Frontal cortex (tissue), 4 donors: ENCODE measurements at places on chromosomes 2 and 18. TPM values are rescaled to one million over a fixed set of nuclear protein-coding genes. Genes with fewer than 3 reads are reported as not detected.

Gene LAMA1
- 12.2 TPM for total RNA-seq

DNA sequence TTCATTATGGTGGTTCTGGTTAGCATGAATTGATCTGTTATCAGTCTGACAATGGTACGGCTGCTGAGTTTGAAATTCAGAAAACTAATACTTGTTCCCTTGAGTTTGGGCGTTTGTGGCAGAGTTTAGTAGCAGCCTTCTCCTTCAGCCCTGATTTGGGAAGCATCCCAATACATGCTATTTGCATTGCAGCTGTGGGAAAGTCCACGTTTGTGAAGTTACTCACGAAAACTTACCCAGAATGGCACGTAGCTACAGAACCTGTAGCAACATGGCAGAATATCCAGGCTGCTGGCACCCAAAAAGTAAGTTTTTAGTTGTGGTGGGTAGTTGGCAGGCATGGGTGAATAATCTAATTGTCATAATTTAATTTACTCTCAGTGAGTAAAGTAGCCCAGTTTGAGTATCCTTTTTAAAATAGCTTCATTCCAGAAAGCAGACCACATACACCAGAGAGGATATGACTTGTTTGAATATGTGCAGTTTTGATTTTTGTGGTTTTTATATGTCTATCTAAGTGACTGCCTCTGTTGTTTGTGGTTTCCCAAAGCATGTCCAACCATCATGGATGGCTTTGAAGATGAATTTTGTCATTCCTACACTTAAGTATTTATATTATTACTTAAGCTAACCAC lies 12.2 kb downstream of the DGUOK start:
- no peak for DNase-seq

DNA sequence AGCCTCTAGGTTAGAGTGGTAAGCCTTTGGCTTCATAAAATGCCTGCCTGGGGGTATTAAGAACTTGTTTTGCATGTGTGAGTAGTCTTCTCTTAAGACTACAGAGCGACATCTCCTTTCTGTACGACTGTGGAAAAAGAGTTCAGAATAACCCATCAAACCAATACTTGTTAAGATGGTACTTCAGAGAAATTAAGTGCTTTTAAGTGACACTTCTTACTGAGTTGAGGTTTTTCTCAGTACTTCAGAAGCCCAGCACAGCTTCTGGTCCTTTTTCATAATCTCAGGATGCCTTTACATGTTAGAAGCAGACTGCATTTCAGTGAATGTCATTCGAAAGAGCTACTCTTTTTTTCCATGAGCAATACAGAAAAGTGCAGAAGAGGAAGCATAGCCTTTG lies 10.8 kb downstream of the XRCC5 start:
- no peak for DNase-seq

- no peak for DNase-seq
Measured at GRCh38 chr18:8734496-8734895, 29.1 kb downstream of the MTCL1 start.

- no peak for DNase-seq
Measured at GRCh38 chr2:68426848-68427579, 40.1 kb downstream of the FBXO48 start.

DNA sequence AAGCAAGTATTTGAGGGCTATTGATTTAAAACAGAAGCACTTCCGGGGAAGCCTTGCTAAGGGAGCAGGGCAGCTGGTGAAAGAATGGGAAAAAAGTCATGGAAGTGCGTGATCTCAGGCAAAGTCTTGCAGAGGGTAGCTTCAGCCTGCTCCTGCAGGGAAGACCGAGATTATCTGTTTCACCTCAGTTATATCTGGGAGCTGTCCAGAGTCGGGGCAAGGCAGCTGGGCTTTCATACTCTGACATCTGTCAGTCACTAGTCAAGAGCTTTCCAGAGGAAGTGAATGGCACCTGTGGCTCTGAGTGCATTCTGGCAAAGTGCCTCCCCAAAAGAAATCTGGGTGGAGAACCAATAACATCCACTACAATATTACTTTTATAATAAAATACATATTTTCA lies 8.7 kb downstream of the NXPH2 start:
- DNase-seq = no peak

Gene KCNK3
- 4.1 TPM for total RNA-seq

- no peak for DNase-seq
Measured at GRCh38 chr2:149858216-149858615, 270.6 kb upstream of the MMADHC start.

GRCh38 chr2:142339261-142339660 lies 208.4 kb upstream of the LRP1B start:
- DNase-seq = no peak

DNA sequence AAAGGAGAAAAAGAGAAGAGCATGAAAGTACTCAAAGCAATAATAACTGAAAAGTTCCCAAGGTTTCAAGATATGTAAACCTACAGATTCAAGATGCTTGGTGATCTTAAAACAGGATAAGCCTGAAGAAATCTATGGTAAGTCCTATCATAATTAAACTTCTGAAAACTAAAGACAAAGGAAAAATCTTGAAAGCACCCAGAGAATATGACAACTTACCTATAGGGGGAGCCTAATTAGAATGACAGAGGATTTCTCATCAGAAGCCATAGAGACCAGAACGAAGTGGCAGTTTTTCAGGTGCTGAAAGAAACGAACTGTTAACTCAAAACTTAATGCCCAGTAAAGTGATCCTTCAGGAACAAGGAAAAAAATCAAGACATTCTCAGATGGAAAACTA lies 59.7 kb downstream of the XDH start:
- DNase-seq = no peak

- no peak for DNase-seq
Measured at GRCh38 chr2:200345975-200346374, 39.5 kb downstream of the SPATS2L start.

- no peak for DNase-seq
Measured at GRCh38 chr2:97716695-97717612, 3.6 kb downstream of the ZAP70 start.

DNA sequence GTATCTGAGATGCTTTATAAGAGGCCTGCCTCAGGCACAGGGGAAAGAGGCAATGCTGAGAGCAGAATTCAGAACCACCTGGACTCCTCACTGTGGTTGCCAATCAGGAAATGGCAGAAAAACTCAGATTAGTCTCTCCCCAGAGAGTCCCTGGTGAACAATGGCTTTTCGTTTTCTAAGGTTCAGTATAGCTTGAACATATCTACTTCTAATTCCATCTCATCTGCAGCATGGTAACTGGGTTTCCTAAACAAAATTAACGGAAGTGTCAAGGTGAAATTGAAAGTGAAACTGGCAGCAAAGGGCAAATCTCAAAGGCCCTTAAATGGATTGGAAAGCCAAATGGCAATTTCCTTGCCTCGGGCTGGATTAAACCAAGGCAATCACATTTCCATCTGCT lies 480.2 kb upstream of the ACVR2A start:
- DNase-seq = no peak

DNA sequence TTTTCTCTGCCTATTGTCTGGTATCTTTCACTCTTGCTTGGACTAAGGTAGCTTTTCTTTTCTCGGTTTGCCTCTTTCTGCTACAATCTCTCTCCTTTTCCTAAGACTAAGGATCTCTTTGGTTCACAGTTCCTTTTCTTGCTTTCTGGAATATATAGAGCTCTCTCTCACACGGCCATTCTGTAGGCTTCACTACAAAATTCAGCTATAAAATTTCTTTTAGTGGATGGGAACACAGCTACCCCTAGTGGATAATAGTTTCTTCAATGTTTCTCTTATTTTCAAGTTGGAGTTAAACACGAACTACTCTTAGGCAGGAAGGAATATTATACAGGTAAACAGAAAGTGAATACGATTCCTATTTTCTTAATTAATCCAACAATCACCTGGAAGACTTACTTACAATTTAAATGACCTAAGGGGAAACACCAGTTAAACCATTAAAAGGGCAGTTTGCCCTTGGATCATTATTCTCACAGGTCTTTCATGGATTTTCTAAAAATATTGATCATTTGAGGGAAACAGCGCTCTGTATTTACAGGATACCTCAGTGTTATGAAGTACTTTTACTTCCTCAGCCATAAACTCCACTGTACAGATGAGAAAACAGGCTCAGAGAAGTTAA lies 140.5 kb downstream of the LRP2 start:
- peak; percentile 10 for DNase-seq

- peak; percentile 72 for DNase-seq
Measured at GRCh38 chr2:216371721-216372702, at the start of gene MARCHF4. Gene MARCHF4, minus strand, starts transcription at chr2:216372483. Its CDS starts 2,223 bp downstream, at chr2:216370260.

DNA sequence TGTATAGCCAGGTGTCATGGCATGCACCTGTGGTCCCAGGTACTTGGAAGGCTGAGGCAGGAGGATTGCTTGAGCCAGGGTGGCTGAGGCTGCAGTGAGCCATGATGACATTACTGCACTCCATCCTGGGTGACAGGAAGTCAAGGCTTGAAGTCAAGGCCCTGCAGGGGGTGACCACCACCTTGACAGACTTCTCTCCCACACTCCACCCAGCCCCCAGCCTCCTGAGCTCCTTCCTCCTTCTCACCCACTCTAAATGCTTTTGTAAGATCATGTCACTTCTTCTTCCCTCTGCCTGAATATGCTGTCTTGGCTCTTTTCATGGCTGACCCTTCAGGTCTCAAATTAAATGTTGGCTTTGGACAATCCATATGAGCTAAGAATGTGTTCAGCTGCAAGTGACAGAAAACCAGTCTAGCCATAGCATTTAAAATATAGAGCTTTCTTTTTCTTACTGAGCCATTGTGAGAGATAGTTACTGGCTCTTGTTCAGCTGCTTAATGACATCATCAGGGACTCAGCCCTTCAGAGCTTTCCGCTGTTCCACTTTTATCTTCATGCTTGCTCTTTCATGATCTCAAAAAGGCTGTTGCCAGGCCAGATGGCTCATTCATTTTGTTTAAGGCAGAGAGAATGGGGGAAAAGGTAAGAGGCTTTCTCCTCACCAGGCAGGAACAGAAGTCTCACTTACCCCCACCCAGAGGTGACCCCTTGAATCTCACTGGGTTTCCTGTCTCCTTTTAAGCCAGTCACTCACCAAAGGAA lies 36.7 kb upstream of the TTC39C start:
- no peak for DNase-seq

Gene LIPG
- 10.2 TPM for total RNA-seq

GRCh38 chr2:64945973-64946768 lies 43.0 kb upstream of the SLC1A4 start:
- no peak for DNase-seq

Gene TXNDC2
- not detected for total RNA-seq

GRCh38 chr2:117557626-117558025 lies 256.9 kb upstream of the DDX18 start:
- no peak for DNase-seq

DNA sequence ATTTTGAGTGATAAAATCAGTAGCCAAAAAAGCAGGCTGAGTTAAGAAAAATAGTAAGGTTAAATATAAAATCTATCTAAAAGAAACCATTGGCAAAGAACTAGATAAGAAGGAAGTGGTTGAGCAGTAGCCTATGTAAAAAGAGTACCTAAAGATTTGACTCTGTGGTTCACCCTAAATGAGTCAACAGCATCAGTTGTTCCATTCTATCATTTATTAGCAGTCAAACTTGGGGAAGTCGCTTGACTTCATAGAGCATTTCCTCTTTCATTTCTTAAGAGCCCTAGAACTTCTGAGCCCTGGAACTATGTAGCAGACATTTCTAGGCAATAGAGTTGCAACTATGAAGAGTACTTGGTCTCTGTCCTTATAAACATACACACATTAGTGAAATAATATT lies 381.7 kb downstream of the NUP35 start:
- no peak for DNase-seq

GRCh38 chr2:182915369-182916326 lies 49.2 kb upstream of the FRZB start:
- DNase-seq = no peak

DNA sequence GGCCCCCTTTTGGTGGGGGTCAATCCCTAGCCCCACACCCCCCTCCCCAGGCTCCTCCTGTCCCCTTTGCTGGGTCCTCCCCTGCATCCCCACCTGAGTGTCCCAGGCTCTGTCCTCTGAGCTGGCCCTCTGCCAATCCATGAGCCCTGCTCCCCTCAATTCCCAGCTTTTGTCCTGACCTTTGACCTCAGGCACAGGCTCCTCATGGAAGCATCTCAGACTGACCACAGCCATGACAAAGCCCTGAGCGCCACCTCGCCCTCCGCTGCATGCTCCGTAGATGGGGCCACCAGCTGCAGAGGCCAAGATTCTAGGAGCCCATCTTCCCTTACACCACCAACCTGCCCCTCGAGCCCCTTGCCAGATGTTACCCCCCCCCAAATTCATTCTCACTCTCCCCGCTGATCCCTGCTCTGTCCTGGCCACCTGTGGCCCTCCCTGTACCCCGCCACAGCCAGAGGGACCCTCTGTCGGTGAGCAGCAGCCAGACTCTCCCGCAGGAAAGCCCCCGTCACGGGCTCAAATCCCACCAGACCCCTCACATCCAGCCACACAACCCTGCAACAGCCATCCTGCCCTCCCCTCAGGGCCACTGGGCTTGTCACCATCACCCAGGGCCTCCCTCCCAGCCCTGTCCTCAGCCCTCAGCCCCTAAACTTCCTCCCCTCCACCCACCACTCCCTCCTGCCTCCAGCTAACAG lies 206.0 kb downstream of the MGAT5 start:
- DNase-seq = no peak

- no peak for DNase-seq
Measured at GRCh38 chr18:7877609-7878008, 310.5 kb downstream of the PTPRM start.

DNA sequence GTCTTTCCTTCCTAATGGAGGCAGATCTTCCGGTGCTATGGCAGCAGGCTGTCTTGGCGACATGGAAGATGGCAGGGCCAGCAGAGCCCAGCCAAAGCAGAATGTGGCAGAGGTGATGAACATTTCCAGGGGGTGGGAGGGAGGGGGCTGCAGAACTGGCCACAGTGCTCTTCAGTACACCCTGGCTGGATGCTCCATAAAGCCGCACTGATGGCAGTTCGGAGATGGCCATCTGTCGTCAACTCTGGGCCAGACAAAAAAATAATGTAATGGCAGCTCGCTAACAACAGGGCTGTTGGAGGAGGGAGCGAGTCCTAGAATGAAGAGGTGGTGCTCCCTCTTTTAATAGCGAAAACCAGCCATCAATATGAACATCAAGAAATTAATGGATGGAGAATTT lies 271.0 kb downstream of the ZNF521 start:
- no peak for DNase-seq

DNA sequence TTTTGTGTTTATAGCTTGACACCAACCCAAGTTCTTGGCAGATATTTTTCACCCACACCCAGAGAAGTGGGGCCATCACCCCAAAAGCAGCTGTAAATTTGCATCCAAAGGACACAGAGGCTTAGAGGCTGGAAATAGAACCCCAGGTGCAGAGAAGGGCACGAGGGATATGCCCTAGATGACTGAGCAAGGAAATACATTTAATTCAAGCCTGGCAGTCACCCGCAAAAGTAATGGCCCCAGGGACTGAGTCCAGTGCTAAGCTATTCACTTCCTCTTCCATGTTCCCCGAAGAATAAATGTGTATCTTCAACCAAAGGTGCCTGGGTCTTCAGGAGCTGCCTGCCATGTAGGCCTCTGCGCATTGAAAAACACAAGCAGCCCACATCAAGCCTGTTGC lies 14.0 kb upstream of the REG3G start:
- DNase-seq = no peak

DNA sequence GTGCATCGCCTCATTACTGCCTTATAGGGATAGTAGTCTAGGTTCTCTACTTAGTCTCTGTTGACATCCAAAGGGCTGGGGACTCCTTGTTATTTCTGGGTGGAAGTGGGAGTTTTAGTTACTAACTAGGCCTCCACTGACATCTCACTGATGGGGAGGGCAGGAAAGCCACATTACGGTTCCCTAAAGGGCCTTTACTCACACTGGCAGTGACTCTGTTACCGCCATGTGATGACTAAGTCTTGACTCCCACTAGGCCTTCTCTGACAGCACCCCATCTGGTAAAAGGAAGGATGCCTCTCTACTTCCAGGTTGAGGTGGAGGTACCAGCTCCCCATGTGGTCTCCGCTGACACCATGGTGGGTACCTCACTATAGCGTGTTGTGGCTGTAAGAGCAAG lies 14.0 kb upstream of the BCL2L11 start:
- DNase-seq = no peak
